ENCODE measurements at places on chromosomes 12 and 14. TPM values are rescaled to one million over a fixed set of nuclear protein-coding genes. Genes with fewer than 3 reads are reported as not detected.

DNA sequence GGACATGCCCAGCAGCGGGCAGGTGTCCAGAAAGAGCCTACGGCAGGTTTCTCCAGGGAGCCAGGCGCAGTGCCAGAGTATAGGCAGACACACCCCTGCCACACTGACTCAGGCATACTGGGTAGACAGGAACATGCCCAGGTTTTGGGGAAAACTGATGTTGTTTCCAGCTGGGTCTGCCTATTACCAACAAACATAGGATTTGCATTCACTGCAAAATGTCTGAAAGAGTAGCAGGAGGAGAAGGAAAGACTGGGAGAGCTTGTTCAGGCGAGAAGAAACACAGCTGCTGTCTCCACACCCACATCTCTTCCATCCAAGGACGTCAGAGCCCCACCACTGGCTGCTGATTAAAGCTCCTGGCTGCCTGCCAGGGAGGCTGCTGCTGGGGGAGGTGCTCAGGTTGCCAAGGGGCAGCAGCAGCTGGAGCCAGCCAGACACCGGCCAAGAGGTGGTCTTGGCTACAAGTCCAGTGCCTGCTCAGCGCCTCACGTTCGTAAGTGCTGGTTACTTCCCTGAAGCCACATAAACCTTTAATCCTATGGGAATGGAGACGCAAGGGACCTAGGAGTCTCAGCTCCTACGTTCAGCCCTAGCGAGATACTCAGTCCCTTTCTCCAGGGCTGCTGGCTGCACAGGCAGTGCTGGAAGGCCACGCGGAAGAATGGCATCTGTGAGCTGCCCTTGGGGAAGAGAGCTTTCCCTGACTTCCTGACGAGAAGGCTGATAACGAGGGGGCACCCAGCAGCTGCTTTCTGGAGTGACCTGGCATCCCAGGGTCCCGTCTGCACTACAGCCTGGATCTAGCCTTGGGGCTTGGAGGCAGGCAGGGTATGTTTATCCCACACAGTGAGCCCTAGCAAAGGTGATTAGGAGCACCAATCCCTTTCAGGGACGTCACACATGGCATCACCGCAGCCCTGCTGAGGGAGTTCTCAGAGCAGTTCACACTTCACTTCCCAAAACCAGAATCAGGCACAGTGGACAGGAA lies 58.1 kb downstream of the PLEKHG3 start:
- H3K27ac ChIP-seq, result no peak overlapping the region
- H3K4me1 ChIP-seq, result peaks cover 25% of the 10 kb centered on the region
- H3K4me3 ChIP-seq, result no peak overlapping the region
- no peak for DNase-seq
- H3K36me3 ChIP-seq, result no peaks in the 10 kb centered on the region
- peaks cover 26% of the 10 kb centered on the region for H3K27me3 ChIP-seq

- DNase-seq, result no peak
- no peak overlapping the region for H3K4me3 ChIP-seq
- peaks cover 7% of the 10 kb centered on the region for H3K27me3 ChIP-seq
- H3K27ac ChIP-seq, result no peak overlapping the region
- no peaks in the 10 kb centered on the region for H3K4me1 ChIP-seq
- H3K36me3 ChIP-seq, result no peaks in the 10 kb centered on the region
These were observed 419.4 kb downstream of the SNAPC1 start for GRCh38 chr14:62181591-62181990.

DNA sequence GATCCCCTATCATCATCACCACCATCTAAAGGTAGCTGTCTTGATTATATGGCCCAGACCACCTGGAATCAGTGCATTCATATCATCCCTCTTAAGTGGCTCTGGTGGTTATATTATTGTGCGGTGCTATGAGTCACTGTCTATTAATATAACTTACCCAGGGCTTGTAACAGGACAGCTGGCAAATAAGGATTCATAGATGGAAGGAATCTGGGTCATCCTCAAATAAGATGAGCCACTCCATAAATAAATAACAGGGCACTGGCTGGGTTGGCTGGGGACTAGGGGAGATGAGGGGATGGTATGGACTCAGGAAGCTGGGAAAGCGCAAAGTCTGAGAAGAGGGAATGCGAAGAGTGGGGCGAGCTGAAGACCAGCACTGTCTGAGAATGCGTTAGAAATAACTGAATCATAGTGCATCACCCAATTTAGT lies 216.1 kb downstream of the NUAK1 start:
- H3K4me3 ChIP-seq, result no peak overlapping the region
- H3K27ac ChIP-seq, result no peak overlapping the region
- H3K27me3 ChIP-seq, result peaks cover 8% of the 10 kb centered on the region
- no peaks in the 10 kb centered on the region for H3K36me3 ChIP-seq
- H3K4me1 ChIP-seq, result no peaks in the 10 kb centered on the region

GRCh38 chr14:32984241-32984930 lies 45.7 kb downstream of the NPAS3 start:
- H3K27ac ChIP-seq, result no peak overlapping the region
- no peak overlapping the region for H3K4me3 ChIP-seq
- DNase-seq, result no peak
- no peaks in the 10 kb centered on the region for H3K27me3 ChIP-seq
- H3K4me1 ChIP-seq, result no peaks in the 10 kb centered on the region

GRCh38 chr12:14849661-14850060 lies 6.3 kb upstream of the ART4 start:
- H3K27me3 ChIP-seq, result no peaks in the 10 kb centered on the region
- H3K4me1 ChIP-seq, result peaks cover 4% of the 10 kb centered on the region
- no peak overlapping the region for H3K4me3 ChIP-seq

GRCh38 chr14:74531467-74531866 lies 37.9 kb downstream of the ISCA2 start:
- H3K27ac ChIP-seq, result no peak overlapping the region
- no peaks in the 10 kb centered on the region for H3K36me3 ChIP-seq
- peaks cover 7% of the 10 kb centered on the region for H3K4me1 ChIP-seq
- peaks cover 3% of the 10 kb centered on the region for H3K27me3 ChIP-seq
- H3K4me3 ChIP-seq, result no peak overlapping the region
- DNase-seq, result no peak

Gene LRTM2
- not detected for total RNA-seq
